ENCODE measurements at places on chromosomes 3 and 15.
A peak's percentile ranks its signal among the peaks of the same experiment; 100 is the strongest.

- no peaks in the 10 kb centered on the region for H3K4me1 ChIP-seq
- H3K4me3 ChIP-seq = no peak overlapping the region
- no peak for DNase-seq
- no peaks in the 10 kb centered on the region for H3K36me3 ChIP-seq
- no peaks in the 10 kb centered on the region for H3K27me3 ChIP-seq
- no peak overlapping the region for H3K27ac ChIP-seq
These were observed 258.9 kb downstream of the XXYLT1 start for GRCh38 chr3:195012100-195012499.

- H3K36me3 ChIP-seq = no peaks in the 10 kb centered on the region
- H3K4me3 ChIP-seq = no peak overlapping the region
- H3K27ac ChIP-seq = no peak overlapping the region
- DNase-seq = no peak
- peaks cover 9% of the 10 kb centered on the region for H3K4me1 ChIP-seq
These were observed 121.2 kb upstream of the PLXND1 start for GRCh38 chr3:129727707-129728106.

- peak; percentile 30 for DNase-seq
- no peaks in the 10 kb centered on the region for H3K36me3 ChIP-seq
- H3K4me3 ChIP-seq = no peak overlapping the region
These were observed 70.4 kb upstream of the TAMM41 start for GRCh38 chr3:11917051-11917450.

GRCh38 chr15:70259640-70260508, 162.2 kb upstream of the TLE3 start:
- H3K36me3 ChIP-seq = no peaks in the 10 kb centered on the region
- H3K4me1 ChIP-seq = no peaks in the 10 kb centered on the region
- H3K27me3 ChIP-seq = no peaks in the 10 kb centered on the region
- H3K4me3 ChIP-seq = no peak overlapping the region

GRCh38 chr3:64916192-64916798, 228.5 kb upstream of the ADAMTS9 start:
- no peak overlapping the region for H3K4me3 ChIP-seq
- H3K4me1 ChIP-seq = peaks cover 45% of the 10 kb centered on the region
- no peaks in the 10 kb centered on the region for H3K27me3 ChIP-seq

GRCh38 chr15:29143909-29144635, 125.5 kb downstream of the NSMCE3 start:
- DNase-seq = no peak
- no peaks in the 10 kb centered on the region for H3K4me1 ChIP-seq
- H3K36me3 ChIP-seq = no peaks in the 10 kb centered on the region
- H3K4me3 ChIP-seq = no peak overlapping the region

GRCh38 chr3:127719369-127719768, 46.6 kb downstream of the ABTB1 start:
- H3K4me3 ChIP-seq = no peak overlapping the region
- H3K27ac ChIP-seq = peak overlapping the region; percentile 9
- no peaks in the 10 kb centered on the region for H3K27me3 ChIP-seq
- DNase-seq = no peak
- H3K36me3 ChIP-seq = peaks cover 18% of the 10 kb centered on the region
- no peaks in the 10 kb centered on the region for H3K4me1 ChIP-seq

- no peak for DNase-seq
- H3K4me3 ChIP-seq = no peak overlapping the region
- no peaks in the 10 kb centered on the region for H3K4me1 ChIP-seq
- H3K27ac ChIP-seq = no peak overlapping the region
- no peaks in the 10 kb centered on the region for H3K27me3 ChIP-seq
- no peaks in the 10 kb centered on the region for H3K36me3 ChIP-seq
These were observed 85.6 kb upstream of the TTC14 start for GRCh38 chr3:180516368-180516767.

- no peak for DNase-seq
- peaks cover 82% of the 10 kb centered on the region for H3K36me3 ChIP-seq
- no peak overlapping the region for H3K4me3 ChIP-seq
- H3K27me3 ChIP-seq = no peaks in the 10 kb centered on the region
- H3K4me1 ChIP-seq = peaks cover 5% of the 10 kb centered on the region
- no peak overlapping the region for H3K27ac ChIP-seq
These were observed 30.6 kb downstream of the PSMD6 start for GRCh38 chr3:63992516-63993209.

GRCh38 chr15:81007428-81008064, 6.8 kb downstream of the TLNRD1 start:
- peaks cover 38% of the 10 kb centered on the region for H3K4me1 ChIP-seq
- no peak overlapping the region for H3K27ac ChIP-seq
- H3K4me3 ChIP-seq = no peak overlapping the region
- peaks cover 9% of the 10 kb centered on the region for H3K36me3 ChIP-seq
- no peak for DNase-seq
- no peaks in the 10 kb centered on the region for H3K27me3 ChIP-seq

All from right atrium auricular region (tissue), 2 donors.